ENCODE measurements at places on chromosomes 5 and 9. TPM values are rescaled to one million over a fixed set of nuclear protein-coding genes. Genes with fewer than 3 reads are reported as not detected.

Gene BTNL9
- not detected for polyA plus RNA-seq

Gene FIBCD1
- polyA plus RNA-seq, result 0.19 TPM

Gene MAP3K1
- 9.1 TPM for polyA plus RNA-seq

Gene SEMA6A
- 0.70 TPM for polyA plus RNA-seq

Gene PCDHB16
- not detected for polyA plus RNA-seq

Data from GM12878 (cell line).